ENCODE measurements at places on chromosomes 3 and 15. TPM values are rescaled to one million over a fixed set of nuclear protein-coding genes. Genes with fewer than 3 reads are reported as not detected.

The AADACL2 gene
- total RNA-seq: not detected

The SLC7A14 gene
- 1.4 TPM for total RNA-seq

The IL17RB gene
- total RNA-seq: not detected

The TRIM71 gene
- total RNA-seq: not detected

The MORC1 gene
- total RNA-seq: not detected

The LRRIQ4 gene
- not detected for total RNA-seq

The CPLX3 gene
- not detected for total RNA-seq

The UBAP1L gene
- total RNA-seq: 0.65 TPM

The UBE2Q2 gene
- total RNA-seq: 41.9 TPM

The PYGO1 gene
- total RNA-seq: 1.6 TPM

The DUOX2 gene
- total RNA-seq: not detected

The ZNF502 gene
- 3.6 TPM for total RNA-seq

The AHSG gene
- total RNA-seq: not detected

The SLC28A2 gene
- total RNA-seq: not detected

The RTF1 gene
- total RNA-seq: 12.2 TPM
